ENCODE measurements at places on chromosomes 5 and 9.

- DNase-seq = no peak
Measured at GRCh38 chr9:77020413-77021290, 1.2 kb downstream of the FOXB2 start.

GRCh38 chr5:131264451-131265099 is 722 bp downstream of the CDC42SE2 start:
- DNase-seq = no peak

DNA sequence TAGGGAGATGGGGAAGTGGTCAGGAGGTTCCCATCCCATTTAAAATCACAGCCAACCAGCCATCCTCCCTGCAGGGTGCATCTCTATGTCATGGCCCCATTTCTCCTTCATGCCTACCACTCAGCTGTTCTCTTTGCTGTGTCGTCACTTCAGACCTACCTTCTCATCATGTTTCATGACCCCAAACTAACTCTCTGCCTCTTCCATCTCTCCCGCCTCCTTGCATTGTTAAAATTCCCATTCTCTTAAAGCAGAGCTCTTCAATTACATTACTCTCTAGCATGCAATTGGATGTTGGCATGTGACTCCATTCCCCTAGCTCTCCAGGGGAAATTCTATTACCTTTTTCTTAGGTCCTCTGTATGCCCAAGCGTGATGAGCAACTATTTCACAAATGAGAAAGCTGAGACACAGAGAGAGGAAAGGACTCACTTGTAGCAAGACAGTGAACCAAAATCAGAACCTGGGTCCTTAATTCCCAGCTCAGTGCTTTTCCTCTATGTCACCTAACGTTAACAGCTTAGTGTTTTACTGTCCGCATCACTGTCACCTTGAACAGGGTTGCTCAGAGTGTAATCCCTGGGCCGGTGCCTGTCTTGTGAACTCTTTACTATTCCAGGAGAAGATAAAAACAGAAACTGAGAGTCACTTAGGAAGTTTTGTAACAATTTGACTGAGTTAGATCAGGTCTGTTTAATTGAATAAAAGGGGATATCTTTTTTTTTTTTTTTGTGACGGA is 28.1 kb downstream of the PDE6A start:
- DNase-seq = no peak

DNA sequence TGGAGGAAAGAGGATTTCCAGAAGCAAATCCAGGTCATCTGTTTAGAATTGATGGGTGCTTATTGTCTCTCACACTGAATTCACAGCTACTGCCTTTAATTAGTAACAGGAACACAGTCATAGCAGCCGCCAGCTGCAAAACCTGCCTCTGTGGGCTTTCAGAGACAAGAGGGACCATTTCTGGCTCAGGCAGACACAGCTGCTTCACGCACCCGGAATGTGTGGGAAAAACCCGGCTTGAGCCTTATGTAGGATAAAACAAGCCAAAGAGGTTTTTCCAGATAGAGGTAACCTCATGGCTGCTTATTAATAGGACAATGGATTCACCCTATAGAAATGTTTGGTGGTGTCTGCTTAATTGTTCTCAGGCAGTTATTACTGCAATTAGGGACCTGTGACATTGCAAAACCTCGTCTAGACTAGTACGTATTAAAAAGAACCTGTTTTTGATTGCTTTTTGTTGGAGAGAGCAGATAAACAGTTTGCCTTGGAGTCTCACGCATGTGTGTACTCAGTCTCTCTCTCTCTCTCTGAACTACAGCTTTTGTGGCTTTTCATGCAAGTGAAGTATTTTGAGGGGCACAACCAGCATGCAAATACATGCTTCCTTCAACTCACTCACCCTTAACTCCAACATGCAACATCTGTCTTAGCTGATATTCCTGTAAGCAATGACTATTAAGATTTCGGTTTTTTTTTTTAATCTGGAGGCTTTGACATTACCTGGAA is 302.7 kb downstream of the PLK2 start:
- no peak for DNase-seq

DNA sequence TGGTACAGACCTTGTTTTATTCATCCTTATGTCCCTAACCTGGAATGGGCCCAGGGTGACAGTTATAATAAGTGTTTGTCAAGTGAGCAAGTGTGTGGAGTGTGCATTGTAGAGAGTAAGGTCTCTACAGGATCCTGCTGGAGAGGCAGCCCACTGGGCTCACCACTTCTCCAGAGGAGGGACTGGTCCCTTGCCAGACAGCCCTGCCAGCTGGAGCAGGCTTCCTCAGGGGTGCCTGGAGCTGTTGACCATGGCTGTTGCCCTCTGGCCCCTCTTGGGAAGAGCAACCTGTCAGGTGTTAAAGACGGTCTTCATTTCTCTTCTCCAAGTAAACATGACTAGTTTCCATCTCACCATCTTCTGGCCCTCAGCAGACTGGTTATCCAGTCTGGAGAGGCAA is 20.0 kb downstream of the IRF1 start:
- DNase-seq = no peak

DNA sequence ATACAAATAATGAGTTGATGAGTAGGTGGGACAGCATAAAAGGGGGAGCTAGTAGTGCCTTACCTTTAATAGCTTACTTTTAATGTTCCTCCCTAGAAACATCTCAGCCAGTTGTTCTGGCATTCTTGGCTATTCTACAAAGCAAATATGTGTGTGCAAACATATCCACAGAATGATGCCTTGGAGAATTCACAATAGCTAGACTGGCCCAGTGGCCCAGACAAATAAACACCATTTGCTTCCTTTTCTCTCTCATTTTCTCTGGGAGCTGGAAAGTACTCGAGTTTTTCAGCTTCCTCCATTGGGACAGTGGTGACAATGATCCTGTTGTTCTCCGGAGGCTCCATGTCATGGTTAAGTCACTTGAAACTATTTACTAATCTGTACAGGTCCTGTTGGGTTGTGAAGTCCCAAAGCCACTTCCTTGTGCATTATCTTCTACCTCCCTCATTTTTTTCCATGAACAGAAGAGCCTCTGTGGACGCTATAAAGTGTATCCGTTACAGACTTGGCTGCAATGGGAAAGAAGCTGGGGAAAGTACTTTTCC is 122.9 kb downstream of the DMAC1 start:
- peak; percentile 57 for DNase-seq

GRCh38 chr5:105840800-105841199 is 1829.9 kb downstream of the EFNA5 start:
- DNase-seq = no peak

GRCh38 chr5:167861129-167861927 is 430.1 kb upstream of the WWC1 start:
- no peak for DNase-seq

- no peak for DNase-seq
Measured at GRCh38 chr5:74042559-74042958, 416.6 kb downstream of the ARHGEF28 start.

GRCh38 chr9:127161081-127161624 is 38.7 kb upstream of the ANGPTL2 start:
- DNase-seq = no peak

DNA sequence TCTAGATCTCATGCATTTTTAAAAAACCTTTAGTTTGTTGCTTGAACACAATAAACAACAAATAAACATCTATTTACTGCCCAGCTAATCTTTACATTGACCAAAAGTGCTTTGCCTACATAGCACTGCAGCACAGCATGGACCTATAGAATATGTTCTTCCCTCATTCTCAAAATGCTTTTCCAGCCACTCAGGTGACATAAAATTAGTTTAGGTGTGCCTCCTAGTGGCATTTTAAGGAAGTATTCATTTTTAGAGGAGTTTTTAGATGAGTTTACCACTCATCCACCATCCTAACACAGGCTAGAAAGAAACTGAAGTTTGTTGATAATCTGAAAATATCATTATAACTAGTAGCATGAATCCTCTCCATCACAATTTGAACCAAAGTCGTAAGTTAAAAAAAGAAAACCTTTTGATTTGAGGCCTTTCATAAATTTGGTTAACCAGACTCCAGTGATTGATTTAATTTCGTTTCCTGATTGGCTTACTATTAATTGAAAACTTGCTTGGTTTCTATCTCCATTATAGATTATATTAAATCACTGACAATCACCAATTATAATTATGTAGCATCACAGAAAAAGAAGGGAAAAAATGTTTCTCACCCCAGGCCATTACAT is 12.6 kb downstream of the PLGRKT start:
- no peak for DNase-seq

DNA sequence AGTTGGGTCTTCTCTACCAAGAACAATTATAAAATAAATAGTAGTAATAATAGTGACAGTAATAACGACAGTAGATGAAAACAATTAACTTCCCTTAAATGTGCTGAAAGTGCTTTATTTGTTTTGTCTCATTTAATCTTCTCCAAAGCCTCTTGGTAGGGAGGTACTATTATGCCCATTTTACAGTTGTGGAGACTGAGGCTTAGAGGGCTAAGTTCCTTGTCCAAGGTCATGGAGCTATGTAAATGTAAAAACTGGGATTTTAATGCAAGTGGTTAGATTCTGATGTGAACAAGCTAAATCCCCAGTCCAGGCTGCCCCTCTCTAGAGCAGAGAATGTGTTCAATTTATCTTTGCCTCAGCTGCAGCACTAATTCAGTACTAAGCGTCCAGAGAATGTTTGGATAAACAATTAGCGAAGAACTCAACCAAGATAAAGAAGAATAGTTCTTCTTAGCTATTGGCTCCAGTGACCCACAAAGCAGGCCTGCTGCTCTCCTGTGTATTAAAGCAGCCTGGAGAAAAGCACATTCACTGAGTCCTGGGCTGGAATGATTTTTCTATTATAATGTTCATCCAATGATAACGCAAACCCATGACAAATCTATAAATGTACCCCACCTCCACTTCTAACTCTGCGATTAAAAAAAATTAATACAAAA is 68.8 kb downstream of the NPR3 start:
- DNase-seq = no peak

GRCh38 chr9:72649127-72649442 is 127.7 kb downstream of the TMC1 start:
- no peak for DNase-seq

- DNase-seq = no peak
Measured at GRCh38 chr9:96113032-96113431, 188.9 kb downstream of the HSD17B3 start.

- DNase-seq = no peak
Measured at GRCh38 chr9:121551985-121552753, 52.5 kb upstream of the GGTA1 start.

- DNase-seq = no peak
Measured at GRCh38 chr9:5624655-5625054, 4.3 kb upstream of the RIC1 start.

DNA sequence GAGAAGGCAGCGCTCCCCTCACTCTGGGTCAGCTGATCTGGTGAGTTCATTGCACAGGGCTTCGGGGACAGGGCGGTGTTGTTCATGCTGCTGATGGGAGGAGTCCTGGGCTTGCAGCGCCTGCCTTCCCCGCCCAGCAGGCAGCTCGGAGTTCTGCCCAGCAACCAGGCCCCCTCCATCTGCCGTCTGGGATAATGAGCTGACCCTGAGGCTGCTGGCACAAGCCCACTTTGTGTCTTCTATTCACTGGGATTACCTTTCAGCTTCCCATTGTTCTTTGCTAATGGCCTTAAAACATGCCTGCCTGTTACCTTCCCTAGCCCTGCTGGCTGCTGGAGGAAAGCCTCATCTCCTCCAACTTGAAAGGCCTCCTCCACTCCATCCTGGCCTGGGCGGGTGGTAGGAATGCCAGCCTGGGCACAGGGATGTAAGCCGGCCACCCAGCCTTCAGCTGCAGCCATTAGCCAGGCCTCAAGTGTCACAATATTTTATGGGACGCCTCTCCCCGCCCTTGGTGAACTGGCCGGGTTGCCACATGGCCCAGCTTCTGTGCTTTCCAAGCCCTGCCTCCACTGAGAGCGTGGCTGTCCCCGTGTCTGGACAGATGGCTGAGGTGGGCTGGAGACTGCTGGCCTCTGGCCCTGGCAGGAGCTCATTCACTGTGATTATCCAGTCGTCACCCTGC is 70.4 kb downstream of the GADD45G start:
- DNase-seq = no peak

GRCh38 chr5:168039566-168040248 is 251.7 kb upstream of the WWC1 start:
- no peak for DNase-seq

DNA sequence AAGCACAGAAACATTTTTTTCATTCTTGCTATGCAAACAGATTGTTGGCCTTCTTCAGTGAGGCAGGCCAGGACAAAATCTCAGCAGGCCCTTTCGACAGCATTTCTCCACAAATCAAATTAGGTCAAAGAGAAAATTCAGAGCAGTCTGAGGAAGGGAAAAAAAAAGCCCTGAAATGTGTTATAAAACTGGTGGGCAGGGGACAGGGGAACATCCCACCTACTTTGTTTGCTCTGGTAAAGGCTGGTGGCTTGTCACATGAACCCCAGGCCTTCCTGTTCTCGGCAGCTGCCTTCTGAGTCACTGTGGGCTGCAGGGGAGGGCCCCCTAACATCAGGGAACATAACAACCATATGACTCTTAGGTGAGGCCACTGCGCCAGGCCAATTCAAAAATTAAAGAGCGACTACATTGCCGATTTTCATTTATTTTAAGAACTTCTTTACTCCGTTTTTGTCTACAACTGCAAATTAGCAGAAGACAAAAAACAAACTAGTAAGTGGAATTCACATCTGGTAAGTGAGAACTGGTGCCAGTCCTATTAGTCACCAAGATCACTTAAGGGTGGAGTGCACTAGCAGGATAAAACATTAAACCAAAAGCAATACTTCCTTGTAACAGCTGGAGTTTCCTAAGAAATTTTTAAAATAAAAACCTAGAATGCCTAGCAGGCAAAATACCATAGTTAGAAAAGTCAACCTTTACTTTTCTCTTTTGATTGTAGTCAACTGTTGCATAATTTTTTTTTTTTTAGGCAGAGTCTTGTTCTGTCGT is 46.2 kb upstream of the DENND4C start:
- DNase-seq = peak; percentile 17

GRCh38 chr9:16031971-16032370 is 479.1 kb downstream of the CCDC171 start:
- no peak for DNase-seq

DNA sequence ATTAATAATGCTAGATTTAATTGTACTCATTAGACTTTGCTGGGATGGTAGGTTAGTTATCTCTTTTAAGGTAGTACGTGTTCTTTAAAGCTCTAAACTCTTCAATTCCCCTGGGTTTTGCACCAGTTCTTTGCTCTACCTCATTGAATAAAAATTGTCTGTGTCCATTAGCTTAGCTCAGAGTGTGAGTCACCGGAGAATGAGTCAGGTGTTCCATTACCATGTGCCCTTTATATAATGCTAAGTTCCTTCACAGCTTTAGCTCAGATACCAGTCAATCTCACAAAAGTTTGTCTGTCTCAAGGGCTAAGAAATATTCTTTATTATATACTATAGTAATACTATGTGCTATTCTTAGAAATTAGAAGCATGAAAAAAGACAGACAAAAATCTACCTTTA is 339.4 kb downstream of the PRELID2 start:
- DNase-seq = peak; percentile 82

DNA sequence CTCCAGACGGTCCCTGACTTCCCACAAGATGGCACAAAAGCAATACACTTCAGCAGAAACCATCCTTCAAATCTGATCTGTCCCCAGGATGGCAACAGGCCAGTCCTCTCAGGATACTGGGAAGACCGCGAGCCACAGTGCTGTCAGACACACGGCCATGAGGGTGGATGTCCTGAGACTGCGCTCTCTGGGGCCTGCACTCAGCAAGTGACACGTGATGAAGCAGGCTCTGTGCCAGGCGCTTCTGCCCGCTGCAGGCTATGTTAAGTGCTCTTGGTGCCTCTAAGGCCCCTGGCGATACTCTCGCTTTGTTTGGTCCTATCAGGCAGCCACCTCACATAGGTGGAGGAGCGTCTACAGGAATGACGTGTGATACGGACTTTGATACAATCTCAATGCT is 7.1 kb downstream of the BRD9 start:
- no peak for DNase-seq
